ENCODE measurements at places on chromosomes 7 and 10. TPM values are rescaled to one million over a fixed set of nuclear protein-coding genes. Genes with fewer than 3 reads are reported as not detected.

- peak; percentile 67 for DNase-seq
Measured at GRCh38 chr7:44617225-44617890, 10.9 kb downstream of the OGDH start.

LEP gene
- total RNA-seq: under 0.01 TPM

ATG9B gene
- 0.98 TPM for total RNA-seq

DNA sequence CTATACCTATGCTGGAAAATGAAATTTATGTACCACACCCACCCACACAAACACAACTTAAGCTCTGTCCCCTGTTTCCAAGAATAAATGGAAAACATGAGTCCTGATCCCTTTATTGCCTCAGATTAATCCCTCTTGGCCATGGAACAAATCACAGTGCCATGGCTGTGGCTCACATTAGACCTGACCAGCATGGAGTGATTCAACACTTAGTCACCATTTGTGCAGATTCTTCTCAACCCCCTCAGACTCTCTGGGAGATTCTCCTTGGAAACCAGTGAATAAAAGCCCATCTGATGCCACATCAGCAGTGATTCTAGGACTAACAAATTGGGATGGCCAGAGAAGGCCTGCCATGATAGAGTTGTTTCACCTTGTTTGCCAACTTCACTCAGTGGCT is 204.4 kb upstream of the TMEM72 start:
- peak; percentile 97 for DNase-seq

DNA sequence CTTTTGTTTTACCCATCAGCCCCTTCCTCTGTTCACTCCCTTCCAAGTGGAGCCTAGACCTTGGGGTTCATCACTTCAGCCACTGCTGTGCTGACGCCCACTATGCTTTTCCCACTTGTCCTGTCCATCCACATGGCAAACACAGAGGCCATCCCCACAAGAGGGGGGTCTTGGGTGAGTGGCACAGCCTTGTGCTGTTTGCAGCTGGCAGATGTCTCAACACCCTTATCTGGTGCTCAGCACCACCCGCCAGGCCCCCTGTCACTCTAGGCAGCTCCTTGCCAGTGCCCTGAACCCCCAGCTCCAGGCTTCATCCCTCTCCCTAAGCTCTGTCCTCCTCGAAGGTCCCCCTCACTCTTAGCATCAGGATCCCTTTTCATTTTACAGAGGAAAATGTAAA is 13.1 kb downstream of the BLVRA start:
- DNase-seq: no peak

SNX13 gene
- 63.7 TPM for total RNA-seq

FAM149B1 gene
- total RNA-seq: 47.5 TPM

DNA sequence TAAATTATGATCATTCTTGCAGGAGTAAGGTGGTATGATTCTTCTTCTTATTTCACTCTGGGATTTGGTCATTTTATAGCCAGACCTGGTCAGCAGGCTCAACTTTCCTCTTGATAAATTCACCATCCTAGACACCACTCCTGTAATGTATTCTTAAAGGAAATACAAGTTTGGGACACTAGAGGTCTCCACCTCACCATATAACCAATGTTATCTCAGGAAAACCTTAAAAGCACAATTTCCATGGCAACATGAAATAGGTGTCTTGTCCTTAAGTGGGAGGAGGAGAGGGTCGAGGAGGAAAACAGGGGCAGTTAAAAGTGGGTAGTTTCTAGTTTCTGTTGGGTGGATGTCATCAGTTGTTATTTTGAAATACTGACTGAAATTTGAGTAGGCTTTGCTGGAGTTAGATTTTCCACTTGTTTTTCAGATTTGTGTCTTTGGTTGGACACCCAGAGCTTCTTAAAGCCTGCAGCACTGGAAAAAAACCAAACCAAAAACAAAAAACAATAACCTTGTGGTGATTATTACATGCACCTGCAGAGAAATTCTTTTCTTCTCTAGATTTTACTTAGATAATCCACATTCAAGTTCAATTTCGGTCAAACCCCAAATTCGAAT is 163.1 kb downstream of the PRKCQ start:
- DNase-seq: peak; percentile 62

- DNase-seq: no peak
Measured at GRCh38 chr10:122696687-122697086, 3.0 kb downstream of the C10orf120 start.

All from fibroblast of the aortic adventitia (primary cell).